ENCODE measurements at places on chromosomes 6 and 20.

DNA sequence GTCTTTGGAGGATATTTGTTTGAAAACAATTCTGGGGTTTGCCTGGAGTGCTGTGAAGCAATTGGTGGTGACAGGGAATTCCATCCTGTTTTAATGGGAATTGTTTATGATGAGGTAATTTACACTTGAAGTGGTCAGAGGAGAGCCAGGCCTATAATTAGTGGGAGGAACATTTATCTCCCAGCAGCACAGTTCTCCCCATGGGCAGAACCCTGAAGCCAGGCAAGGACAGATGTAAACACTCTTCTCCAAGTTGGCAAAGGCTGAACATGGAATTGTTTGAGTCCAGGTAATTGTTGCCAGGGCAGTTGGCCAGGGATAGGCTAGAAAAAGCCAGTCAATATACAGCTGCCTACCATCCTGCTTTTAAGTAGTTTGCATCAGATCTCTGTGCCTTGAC lies 789.7 kb downstream of the FRK start:
- no peak for DNase-seq

GRCh38 chr20:35116258-35116657 lies 23.7 kb upstream of the TRPC4AP start:
- no peak for DNase-seq

DNA sequence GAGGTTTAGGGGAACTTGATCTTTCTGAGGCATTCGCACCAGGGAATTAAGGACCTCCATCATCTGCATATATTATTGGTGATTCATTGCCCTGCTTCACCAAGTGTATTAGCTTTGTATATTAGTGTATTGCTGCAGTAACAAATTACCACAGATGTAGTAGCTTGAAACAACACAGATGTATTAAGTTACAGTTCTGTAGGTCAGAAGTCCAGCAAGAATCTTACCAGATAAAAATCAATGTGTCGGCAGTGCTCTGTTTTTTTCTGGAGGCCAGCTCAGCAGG lies 65.8 kb downstream of the HMGN3 start:
- no peak for DNase-seq

DNA sequence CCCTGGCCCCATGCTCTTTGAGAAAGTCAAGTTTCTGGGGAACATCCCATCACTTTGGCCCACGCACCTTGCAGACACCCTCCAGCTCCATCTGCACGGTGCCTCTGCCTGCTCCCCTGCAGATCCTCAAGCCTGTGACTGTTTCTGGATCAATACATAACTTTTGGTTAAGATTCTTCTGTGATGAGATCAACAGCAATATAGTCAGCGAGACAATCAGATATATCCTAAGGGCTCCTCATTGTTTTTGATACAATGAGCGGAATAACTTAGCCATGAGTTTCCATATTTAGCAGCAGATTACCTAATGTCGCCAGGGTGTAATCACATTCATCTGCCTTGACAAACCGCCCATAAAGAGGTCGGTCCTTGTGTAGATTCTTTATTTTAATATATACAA lies 109.3 kb upstream of the MTHFD1L start:
- no peak for DNase-seq

GRCh38 chr6:73388433-73388799 lies 6.2 kb upstream of the DDX43 start:
- DNase-seq: no peak

DNA sequence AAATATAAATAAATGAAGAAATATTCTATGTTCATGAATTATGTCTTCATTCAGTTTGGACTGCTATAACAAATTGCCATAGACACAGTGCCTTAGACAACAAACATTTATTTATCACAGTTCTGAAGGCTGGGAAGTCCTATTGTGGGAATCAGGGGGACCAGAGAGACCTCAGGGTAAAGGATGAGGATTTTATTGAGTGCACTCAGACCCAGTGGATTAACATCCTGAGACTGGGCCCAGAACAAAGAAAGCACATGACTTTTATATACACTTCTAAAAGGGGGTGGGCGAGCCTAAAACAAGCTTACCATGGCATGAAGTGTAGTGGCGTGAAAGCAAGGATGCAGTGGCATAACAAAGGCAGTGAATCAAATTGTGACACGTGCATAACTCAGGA lies 26.9 kb upstream of the CBLN4 start:
- no peak for DNase-seq

DNA sequence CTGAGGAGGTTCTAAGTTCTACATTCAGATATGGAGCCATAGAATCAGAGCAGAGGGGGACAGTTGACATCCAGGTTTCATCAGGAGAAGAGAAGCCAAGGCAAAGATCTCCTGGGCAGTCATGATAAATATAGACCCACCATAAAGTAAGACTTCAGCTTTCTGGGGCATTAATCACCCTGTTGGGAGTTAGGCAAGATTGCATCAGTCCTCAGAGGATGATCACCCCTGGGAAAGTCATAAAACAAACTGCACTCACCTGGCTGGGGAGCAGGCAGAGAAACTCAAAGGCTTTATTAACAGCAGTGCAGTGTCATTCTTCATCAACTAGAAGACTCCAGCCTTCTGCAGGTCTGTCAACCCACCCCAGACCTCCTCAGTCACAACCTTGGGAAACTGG lies 301.3 kb upstream of the JARID2 start:
- DNase-seq: no peak

- DNase-seq: no peak
Observed at GRCh38 chr6:76706631-76707030, 634.2 kb upstream of the IMPG1 start.

GRCh38 chr20:49281059-49281912 lies 3.4 kb upstream of the ZNFX1 start:
- DNase-seq: no peak
